Stimulated activated memory B cell treated with anti-CD40 and anti-IgM and Interleukin-4, amounts not matched to agents 10 μg/mL and 1 μg/mL and 100 μg/mL, for 72 hours (primary cell): ENCODE measurements at places on chromosomes 6 and 20.

DNA sequence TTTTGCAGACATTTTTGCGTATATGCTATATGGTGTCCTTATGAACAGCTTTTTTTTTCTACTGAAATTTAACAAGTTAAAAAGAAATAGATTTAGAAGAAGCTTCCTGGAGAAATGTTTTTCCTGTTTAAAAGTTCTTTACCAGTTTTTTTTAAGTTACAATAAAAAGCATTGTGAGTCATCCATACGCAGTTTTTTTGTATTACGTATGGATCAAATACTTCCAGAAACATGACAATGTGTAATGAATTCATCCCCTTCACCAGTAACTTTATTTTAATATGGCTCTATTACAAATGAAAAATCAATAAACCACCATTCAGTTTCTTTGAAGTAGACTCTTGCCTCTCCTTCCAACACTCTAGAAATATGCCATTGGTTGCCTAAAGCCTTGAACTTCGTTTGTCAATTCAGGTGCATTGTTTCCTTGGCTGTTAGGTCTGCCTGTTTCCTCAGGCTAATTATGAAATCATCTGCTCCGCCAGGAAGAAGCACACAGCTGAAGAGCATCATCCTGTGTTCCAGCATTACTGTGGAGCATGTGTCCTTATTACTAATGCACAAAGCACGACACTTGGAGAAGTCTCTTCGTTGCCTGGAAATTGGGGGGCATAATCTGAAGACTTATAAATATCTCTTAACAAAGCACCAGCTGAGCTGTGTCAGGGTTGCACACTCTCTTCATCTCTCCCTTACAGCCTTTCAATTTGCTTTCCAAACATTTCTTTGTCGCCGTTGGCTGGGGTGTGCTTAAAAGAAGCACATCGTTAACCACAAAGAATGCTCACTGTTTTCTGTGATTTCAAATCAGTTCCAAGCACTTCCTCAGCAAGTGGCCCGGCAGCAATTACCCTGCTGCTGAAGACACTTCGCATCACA lies 9.6 kb downstream of the MOXD1 start:
- peaks cover 17% of the 10 kb centered on the region for H3K36me3 ChIP-seq
- H3K4me1 ChIP-seq = peaks cover 16% of the 10 kb centered on the region
- ATAC-seq = no peak
- no peak overlapping the region for H3K4me3 ChIP-seq
- H3K27ac ChIP-seq = no peak overlapping the region

DNA sequence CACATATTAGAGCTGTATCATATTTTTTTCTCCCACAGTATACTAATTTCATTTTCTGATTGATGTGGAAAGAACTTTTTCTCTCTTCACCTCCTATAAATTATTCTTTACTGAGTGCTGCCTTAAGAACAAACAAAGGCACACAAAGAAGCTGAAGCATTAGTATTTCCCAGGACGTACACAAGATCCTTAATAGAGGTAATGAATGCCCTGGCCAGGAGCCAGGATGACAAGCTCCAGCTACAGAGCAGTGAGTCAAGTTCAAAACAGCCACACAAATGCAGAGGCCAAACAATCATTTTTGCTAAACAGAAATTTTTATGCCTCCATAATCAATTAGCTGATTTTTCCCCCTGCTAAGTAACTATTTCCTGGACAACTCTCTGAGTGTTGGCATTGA lies 639.6 kb downstream of the EPHA7 start:
- no peak overlapping the region for H3K4me3 ChIP-seq
- H3K4me1 ChIP-seq = no peaks in the 10 kb centered on the region
- no peaks in the 10 kb centered on the region for H3K36me3 ChIP-seq
- no peaks in the 10 kb centered on the region for H3K27me3 ChIP-seq
- no peak for ATAC-seq

DNA sequence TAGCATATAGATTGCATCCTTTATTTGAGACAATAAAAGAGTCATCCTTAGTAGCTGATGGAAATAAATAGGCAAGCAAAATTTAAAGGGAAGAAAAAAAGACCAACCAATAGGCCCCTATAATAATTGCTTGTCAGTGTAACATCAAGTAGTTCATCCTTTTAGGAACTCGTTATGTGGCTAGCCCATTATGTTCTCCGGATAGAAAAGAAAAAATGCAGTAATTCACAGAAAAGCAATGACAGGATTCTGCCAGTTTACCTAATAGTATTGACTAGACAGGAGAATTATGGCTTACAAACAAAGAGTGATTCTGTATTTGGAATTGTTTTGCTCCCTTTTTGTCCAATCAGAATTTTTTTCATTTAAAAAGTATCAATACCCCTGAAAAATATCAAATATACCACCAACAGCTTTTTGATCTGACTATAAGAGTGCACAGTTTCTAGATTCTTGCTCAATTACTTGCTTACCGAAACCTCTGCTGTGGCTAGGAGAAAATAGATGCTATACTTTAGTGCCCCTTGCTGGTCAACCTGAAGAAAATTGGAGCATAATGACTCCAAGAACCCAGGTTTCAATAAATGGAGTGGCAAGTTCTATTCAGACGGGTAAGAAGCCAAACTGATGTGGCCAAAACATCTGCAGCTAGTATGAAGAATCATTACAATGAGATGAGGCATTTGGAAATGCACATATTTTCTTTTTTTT lies 91.5 kb upstream of the SASH1 start:
- peaks cover 3% of the 10 kb centered on the region for H3K27me3 ChIP-seq
- H3K36me3 ChIP-seq = no peaks in the 10 kb centered on the region
- ATAC-seq = no peak
- H3K4me1 ChIP-seq = no peaks in the 10 kb centered on the region
- no peak overlapping the region for H3K4me3 ChIP-seq

DNA sequence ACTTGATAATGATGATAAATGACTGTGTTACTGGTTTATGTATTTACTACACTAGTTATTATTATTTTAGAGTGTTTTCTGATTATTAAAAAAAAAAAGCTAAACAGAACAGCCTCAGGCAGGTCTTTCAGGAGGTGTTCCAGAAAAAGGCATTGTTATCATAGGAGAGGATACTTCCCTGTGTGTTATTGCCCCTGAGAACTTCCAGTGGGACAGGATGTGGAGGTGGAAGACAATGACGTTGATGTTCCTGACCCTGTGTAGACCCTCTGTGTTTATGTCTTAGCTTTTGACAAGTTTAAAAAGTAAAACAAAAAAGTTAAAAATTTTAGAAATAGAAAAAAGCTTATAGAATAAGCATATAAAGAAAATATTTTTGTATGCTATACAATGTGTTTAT lies 49.1 kb downstream of the NCOA7 start:
- H3K4me1 ChIP-seq = peaks cover 20% of the 10 kb centered on the region
- H3K27ac ChIP-seq = no peak overlapping the region
- ATAC-seq = no peak
- H3K27me3 ChIP-seq = no peaks in the 10 kb centered on the region
- H3K36me3 ChIP-seq = peaks cover 12% of the 10 kb centered on the region

GRCh38 chr6:125948455-125948854 lies 8.1 kb upstream of the HINT3 start:
- H3K36me3 ChIP-seq = no peaks in the 10 kb centered on the region
- H3K4me1 ChIP-seq = no peaks in the 10 kb centered on the region
- ATAC-seq = no peak
- no peaks in the 10 kb centered on the region for H3K27me3 ChIP-seq
- H3K27ac ChIP-seq = no peak overlapping the region

GRCh38 chr20:17629025-17629424 lies 53.0 kb downstream of the RRBP1 start:
- no peak for ATAC-seq
- H3K27ac ChIP-seq = no peak overlapping the region
- H3K36me3 ChIP-seq = peaks cover 45% of the 10 kb centered on the region
- H3K4me3 ChIP-seq = no peak overlapping the region
- H3K27me3 ChIP-seq = no peaks in the 10 kb centered on the region
- no peaks in the 10 kb centered on the region for H3K4me1 ChIP-seq

- H3K36me3 ChIP-seq = no peaks in the 10 kb centered on the region
- peaks cover 39% of the 10 kb centered on the region for H3K27me3 ChIP-seq
- no peak for ATAC-seq
- no peak overlapping the region for H3K27ac ChIP-seq
- H3K4me1 ChIP-seq = no peaks in the 10 kb centered on the region
Measured at GRCh38 chr6:134002821-134003220, 49.6 kb downstream of the SLC2A12 start.
